ENCODE measurements at places on chromosomes 5 and 9.
A peak's percentile ranks its signal among the peaks of the same experiment; 100 is the strongest.

GRCh38 chr9:114382699-114383520, 4.9 kb downstream of the AKNA start:
- peak; percentile 32 for DNase-seq

DNA sequence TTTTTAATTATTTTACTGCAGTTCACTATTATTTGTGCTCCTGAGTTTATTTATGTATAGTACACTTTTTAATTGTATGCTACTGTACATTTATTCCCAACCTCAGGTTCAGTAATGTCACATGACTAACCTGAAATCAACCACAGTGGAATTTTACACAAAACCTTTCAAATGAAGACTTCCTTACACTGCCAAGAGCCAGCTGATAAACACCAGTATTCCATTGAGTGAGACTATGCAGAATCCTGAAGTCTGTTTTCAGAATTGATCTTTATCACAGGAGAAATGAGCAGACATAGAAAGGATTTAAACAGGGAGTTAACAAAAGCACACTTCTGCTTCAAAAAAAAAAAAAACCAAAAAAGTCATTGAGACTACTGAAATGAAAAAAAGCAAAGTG, 219.5 kb downstream of the PRR16 start:
- DNase-seq = no peak

- DNase-seq = peak; percentile 10
Observed at GRCh38 chr9:20319641-20320337, 302.5 kb downstream of the MLLT3 start.

- DNase-seq = no peak
Observed at GRCh38 chr5:173383711-173384110, 55.5 kb upstream of the STC2 start.

GRCh38 chr5:176846335-176847140, 36.2 kb downstream of the UNC5A start:
- DNase-seq = peak; percentile 26

DNA sequence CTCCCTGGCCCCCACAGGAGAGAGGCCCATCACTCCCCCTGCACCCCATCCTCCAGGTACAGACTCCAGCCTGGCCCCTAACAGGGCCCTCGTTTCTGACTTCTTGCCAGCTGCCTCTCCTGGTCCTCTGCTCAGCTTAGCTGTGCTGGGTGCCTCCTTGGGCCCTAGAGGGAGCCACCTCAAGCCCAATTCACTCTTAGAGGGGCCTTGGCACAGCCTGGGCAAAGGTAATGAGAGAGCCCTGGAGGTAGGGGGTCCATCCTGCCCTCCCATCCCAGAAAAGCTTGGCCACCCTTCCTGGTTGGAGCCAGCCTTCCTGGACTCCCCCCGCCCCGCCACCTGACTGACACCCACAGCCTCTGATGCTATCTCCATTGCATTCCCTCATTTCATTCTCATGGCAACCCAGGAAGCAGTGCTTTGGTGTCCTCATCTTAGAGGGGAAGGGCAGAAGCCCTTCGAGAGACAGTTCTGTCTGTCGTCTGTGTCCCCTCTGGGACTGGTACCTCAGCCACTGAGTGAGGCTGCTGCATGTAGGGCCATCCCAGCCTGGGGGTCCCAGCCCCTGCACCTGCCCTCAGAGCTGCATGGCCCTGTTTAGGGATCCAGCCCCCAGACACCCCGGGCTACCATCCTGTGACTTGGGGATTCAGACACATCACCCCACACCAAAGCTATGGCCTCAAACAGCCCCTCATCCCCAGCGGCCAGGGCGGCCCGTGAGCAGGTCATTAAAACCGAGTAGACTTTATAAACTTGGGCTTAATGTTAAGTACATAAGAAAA, 95.5 kb downstream of the BARX1 start:
- peak; percentile 11 for DNase-seq

DNA sequence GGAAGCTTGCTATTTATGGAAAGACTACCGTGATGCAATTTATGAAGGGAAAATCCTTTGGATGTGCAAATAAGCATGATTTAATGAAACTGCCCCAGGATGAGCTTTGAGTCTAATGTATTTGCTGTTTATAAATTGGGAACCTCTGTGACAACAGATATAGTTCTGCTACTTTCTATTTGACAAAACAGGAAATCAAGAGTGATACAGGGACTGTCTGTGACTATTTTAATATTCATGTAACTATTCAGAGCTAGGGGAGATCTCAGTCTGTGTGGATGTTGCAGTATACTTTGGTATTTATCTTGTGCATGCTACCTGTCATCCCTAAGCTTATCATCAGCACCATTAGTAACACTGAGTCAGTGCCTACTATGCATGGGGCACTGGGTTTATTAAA, 132.1 kb downstream of the PDZD2 start:
- DNase-seq = no peak

- peak; percentile 17 for DNase-seq
Observed at GRCh38 chr5:125814119-125814518, 609.1 kb upstream of the GRAMD2B start.

GRCh38 chr5:107764976-107765804, 94.5 kb upstream of the EFNA5 start:
- DNase-seq = no peak

DNA sequence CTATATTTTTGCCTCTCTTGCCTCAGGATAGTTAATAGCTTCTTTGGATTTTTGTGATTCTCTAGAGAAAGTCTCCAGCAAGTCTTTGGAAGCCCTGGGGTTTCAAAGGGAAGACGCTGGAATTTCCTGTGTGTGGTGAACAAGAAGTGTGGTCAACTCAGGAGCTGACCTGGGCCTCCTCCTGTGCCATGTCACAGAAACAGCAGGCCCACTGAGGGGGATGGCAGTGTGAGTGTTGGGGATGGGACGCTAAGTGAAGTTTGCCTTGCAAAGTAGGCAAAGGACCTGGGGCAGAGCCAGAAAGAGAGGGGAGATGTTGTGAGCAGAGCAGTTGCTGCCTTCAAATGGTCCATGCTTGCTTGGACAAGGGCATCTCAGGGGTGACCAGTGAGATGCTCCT, 226.3 kb downstream of the DMRT2 start:
- no peak for DNase-seq

Data from NCI-H82 (cell line).